ENCODE measurements at places on chromosomes 3 and 15.

- no peak for DNase-seq
Observed at GRCh38 chr3:126886217-126886616, 96.7 kb upstream of the PLXNA1 start.

DNA sequence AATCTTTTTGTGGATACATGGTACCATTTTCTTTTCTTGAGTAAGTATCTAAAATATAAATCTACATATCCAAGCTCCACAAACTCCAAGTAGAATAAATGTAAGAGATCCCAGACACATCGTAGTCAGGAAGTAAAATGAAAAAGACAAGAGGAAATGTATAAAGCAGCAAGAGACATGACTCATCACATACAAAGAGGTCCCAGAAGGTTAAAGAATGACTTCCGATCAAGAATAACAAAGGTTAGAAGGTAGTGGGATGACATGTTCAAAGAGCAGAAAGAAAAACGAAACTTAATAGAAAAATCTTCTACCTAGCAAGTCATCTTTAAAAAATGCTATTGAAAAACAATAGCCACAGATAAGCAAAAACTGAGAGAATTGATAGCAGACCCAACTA lies 705.8 kb downstream of the NR2F2 start:
- DNase-seq, result no peak

DNA sequence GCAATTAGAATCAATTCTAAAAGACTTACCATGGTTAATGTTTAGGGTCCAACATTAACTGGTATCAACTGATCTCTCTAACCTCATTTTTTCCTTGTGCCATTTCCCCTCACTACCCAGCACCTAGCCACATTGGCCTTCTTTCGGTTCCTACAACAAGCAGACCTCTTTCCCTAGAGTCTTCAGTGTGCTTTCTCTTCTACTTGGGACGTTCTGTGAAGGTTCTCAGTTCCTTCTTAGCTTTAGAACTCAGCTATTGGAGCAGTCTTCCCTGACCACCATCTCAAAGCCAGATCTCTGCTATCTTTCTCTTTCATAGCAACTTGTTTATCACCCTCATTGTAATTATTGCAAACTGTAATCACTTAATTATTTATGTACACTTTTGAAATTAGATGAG lies 31.5 kb upstream of the MINDY4B start:
- DNase-seq, result no peak

DNA sequence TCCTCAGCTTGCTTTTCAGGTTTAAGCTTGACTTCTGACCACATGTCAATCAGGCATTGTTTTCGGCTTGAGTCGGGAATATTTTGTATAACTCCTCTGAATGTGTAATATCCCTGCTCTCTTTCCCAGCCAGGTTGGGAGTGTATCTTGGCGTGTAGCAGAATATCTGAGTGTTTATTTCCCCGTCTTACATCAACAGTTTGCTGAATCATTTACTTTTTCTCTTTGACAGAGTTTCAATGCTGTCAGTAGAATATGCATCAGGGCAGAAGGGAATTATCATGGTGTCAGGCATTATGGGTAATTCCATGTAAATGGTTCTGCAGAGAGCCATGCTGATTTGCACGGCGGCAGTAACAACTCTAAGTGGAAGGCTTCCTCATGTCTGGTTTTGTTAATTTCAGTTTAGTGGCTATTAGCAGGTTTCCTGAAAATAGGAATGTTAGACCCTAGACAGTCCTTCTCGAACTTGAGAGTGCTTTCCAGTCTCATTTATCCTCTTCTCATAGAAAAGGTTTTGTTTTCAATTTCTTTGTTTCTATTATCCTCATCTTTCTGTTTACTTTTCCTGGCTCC lies 566.3 kb downstream of the AGBL1 start:
- DNase-seq, result no peak

DNA sequence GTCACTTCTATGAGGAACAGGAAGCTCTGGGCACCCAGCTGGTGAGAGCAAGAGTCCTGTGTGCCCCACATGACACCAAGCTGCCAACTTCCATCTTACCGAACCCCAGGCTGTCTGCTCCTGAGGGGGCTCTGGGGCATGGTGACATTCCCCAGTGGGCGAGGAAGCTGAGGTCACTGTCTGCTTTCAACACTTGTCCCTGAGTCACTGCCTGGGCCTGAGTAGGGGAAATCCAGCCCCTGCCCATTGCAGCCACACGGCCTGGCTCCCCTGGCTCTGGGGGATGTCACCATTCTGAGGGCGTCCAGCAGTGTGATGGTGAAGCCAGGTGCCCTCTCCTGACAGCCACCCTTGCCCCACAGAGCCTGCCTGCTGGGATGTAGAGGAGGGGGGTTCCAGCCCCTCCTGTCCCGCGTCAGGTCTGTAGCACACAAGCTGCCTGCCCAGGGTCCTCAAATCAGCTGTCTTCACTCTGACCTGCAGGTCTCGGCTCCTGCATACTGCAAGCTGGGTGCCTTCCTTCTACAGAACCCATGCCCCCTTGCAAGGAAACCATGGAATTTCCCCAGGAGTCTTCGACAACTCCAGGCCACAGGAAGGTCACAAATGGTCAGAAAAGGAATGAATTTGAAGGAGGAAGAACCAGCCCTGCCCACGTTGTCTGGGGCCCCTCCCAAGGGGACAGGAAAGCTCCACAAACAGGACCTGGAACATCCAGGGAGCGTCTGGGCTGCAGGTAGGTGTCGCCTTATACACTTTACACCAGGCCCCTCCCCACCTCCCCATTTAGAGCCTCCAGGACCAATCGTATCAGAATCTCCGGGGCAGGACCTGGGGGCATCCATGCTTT lies 69.9 kb upstream of the GATM start:
- DNase-seq, result peak; percentile 62

Data from aorta (tissue), 5 donors.